Fibroblast of skin of right biceps (primary cell): ENCODE measurements at places on chromosomes 12 and 14.
A peak's percentile ranks its signal among the peaks of the same experiment; 100 is the strongest.

DNA sequence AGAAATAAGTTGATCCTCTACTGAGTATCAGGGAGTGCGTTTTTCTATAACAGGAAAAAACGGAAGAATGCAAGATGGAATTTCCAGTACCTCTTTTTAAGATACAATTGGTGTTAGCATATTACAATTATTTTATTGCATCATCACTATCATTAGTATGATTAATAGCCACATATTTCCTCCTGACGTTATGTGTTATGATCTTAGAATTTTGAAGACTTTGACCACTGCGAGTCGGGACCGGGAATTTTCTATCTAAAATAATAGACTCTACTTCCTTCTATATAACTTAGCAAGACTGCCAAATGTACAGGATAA lies 679 bp upstream of the SAV1 start:
- DNase-seq = no peak

GRCh38 chr14:99995700-99996356 lies 69.4 kb upstream of the EVL start:
- DNase-seq = peak; percentile 43

GRCh38 chr12:51070004-51070403 lies 13.4 kb downstream of the CSRNP2 start:
- DNase-seq = peak; percentile 46

- DNase-seq = no peak
These were observed 55.1 kb downstream of the SERPINA10 start for GRCh38 chr14:94237983-94238382.
